ENCODE measurements at places on chromosomes 1 and 21. TPM values are rescaled to one million over a fixed set of nuclear protein-coding genes. Genes with fewer than 3 reads are reported as not detected.

Gene TTLL10
- 0.27 TPM for polyA plus RNA-seq

Gene SLC26A9
- 0.41 TPM for polyA plus RNA-seq

Gene PTGFR
- 0.11 TPM for polyA plus RNA-seq

Gene C8A
- polyA plus RNA-seq: 0.02 TPM

Gene FCRL5
- polyA plus RNA-seq: 8.1 TPM

Gene RAB3B
- polyA plus RNA-seq: 0.07 TPM

Gene ZNF687
- polyA plus RNA-seq: 11.1 TPM

Gene SPRR2G
- polyA plus RNA-seq: 14.7 TPM

Gene PALMD
- polyA plus RNA-seq: 21.2 TPM

Gene AIRE
- 52.2 TPM for polyA plus RNA-seq

Gene DMBX1
- polyA plus RNA-seq: 0.21 TPM

Gene DISC1
- polyA plus RNA-seq: 4.4 TPM

Gene CYP4A11
- 0.05 TPM for polyA plus RNA-seq

Gene RPL22
- 1,043 TPM for polyA plus RNA-seq

Gene LCE1B
- 0.68 TPM for polyA plus RNA-seq

Gene PRKAA2
- 1.3 TPM for polyA plus RNA-seq

Gene SPATA1
- polyA plus RNA-seq: 3.7 TPM

Gene SH2D2A
- polyA plus RNA-seq: 44.8 TPM

Gene PODN
- 4.8 TPM for polyA plus RNA-seq

Gene CFAP107
- 0.16 TPM for polyA plus RNA-seq

Gene ZNF593
- 79.0 TPM for polyA plus RNA-seq

Gene DEPDC1
- polyA plus RNA-seq: 1.9 TPM

Gene LCE1D
- polyA plus RNA-seq: 0.27 TPM

Gene BNIPL
- polyA plus RNA-seq: 6.2 TPM

Gene TDRD5
- 0.66 TPM for polyA plus RNA-seq

Gene CACNA1S
- polyA plus RNA-seq: 0.05 TPM

Gene ANKRD34A
- 0.89 TPM for polyA plus RNA-seq

Gene KRTAP19-3
- 2.4 TPM for polyA plus RNA-seq

Gene TIAM1
- 25.8 TPM for polyA plus RNA-seq

Gene STUM
- 1.0 TPM for polyA plus RNA-seq

Gene POGZ
- 33.5 TPM for polyA plus RNA-seq

Gene NTNG1
- polyA plus RNA-seq: 1.6 TPM

Gene TPTE
- polyA plus RNA-seq: not detected

Gene AMY1A
- 1.9 TPM for polyA plus RNA-seq

Gene FCMR
- polyA plus RNA-seq: 59.0 TPM

Gene DIO1
- 0.18 TPM for polyA plus RNA-seq

Gene TFAP2E
- 4.7 TPM for polyA plus RNA-seq

Gene CIART
- polyA plus RNA-seq: 3.1 TPM
